CD4-positive, alpha-beta memory T cell (primary cell): ENCODE measurements at places on chromosomes 4 and X. TPM values are rescaled to one million over a fixed set of nuclear protein-coding genes. Genes with fewer than 3 reads are reported as not detected.

The SLITRK4 gene
- total RNA-seq: not detected

The RHOXF1 gene
- total RNA-seq: 2.1 TPM

GRCh38 chrX:8711401-8711800 is 20.5 kb downstream of the ANOS1 start:
- DNase-seq: no peak

- DNase-seq: no peak
Measured at GRCh38 chr4:147328756-147329446, 152.0 kb upstream of the EDNRA start.

The HSFX4 gene
- total RNA-seq: not detected

DNA sequence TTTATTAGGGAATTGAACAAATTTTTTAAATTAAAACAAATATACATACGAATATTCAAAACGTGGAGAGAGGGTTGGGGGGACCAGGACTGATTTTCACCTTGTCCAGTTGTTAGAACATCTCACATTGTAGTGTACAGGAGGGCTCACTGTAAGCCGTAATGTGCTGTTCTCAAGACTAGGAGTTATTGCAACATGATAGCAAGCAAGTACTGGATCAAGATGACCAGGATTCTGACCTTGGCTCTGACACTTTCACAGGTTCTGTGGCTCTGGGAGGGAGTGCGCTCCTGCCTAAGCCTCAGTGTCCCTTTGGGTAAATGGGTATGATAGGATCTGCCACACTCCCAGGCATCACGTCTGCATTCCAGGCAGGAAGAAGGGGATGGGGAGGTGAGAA is 59.0 kb downstream of the SORCS2 start:
- DNase-seq: no peak
